ENCODE measurements at places on chromosomes 2 and 18.

DNA sequence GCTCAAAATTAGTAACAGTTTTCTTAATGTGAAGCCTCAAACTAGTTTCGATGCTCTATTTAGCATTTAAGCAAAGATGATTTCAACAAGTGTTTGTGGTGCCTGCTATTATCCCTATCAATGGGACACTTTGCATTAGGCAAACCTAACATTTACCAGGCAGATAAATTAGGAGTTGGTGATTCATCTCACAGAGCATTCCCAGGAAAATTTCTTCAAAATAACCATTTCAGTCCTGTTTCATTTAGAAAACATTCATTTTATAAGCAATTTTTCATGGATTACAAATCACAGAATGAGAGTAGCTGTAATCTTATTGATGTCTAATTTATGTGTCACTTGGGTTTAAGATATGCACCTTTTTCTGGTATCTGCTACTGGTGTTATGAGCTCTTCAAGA is 62.7 kb downstream of the CLHC1 start:
- no peak for DNase-seq

DNA sequence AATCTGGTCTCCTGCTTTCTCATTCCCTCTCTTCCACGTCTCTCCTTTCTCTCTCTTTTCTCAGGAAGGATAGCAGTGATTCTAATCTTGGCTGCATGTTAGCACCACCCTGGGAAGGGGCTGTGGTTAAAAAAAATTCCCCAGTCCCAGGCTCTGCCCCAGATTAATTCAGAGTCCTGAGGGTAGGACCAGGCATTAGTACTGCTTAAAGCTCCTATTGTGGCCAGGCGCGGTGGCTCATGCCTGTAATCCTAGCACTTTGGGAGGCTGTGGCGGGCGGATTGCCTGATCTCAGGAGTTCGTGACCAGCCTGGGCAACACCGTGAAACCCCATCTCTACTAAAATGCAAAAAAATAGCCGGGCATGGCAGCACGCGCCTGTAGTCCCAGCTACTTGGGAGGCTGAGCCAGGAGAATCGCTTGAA is 35.4 kb upstream of the EML4 start:
- DNase-seq, result no peak

DNA sequence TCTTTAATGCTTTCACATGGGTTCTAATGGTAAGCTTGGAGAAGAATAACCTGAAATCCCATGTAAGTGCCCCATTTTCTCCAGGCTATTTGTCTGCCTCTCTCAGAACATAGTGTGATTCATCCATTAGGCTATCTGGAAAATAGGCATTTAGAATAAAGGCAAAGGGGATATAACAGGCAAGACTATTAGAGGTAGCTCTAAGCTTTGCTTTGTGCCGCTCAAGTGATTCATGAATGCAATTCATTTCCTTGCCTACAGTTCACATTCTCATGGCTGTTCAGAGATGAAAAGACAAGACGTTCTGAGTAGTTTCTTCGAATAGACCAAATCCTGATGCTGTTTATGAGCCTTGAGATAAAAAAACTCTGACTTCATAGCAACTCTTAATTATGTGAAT is 101.7 kb downstream of the ANKRD44 start:
- DNase-seq, result no peak

DNA sequence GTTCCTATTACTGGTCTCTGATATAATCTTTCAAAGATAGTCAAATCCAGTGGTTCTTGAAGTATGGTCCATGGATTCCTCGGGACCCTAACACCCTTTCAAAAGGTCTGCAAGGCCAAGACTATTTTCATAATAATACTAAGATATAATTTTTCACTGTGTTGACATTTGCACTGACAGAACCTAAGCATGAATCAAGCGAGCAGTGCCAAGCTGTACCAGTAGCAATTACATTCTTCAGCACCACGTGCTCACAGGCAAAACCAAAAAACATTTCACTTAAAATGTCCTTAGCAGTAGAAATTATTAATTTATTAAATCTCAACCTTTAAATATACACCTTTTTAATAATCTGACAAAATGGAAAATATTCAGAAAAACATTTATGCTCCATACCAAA is 59.1 kb downstream of the EIF2AK3 start:
- DNase-seq, result no peak

- DNase-seq, result no peak
Observed at GRCh38 chr18:26646901-26647300, 98.5 kb upstream of the KCTD1 start.

- no peak for DNase-seq
Observed at GRCh38 chr2:226050822-226051221, 651.3 kb downstream of the NYAP2 start.

DNA sequence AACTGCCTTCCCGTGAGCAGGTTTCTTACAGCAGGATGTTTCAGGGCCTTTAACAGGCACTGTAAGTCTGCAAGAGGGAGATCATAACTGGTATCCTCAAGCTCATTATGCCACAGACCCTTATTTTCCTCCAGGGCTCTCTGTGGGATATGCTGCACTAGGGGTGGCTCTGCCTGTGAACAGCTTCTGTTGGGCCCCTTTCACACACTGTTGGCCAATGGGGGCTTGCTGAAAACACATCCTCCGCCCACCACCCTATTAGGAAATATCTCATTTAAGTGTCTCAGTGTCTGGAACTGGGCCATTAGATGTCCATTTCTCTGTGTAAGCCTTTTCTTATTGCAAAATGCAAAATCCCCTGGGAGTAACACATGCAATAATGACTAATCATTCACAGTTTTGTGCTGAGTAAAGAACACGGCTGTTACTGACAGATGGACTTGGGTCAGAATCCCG is 414.3 kb upstream of the HS6ST1 start:
- DNase-seq, result peak; percentile 96

- DNase-seq, result peak; percentile 54
Observed at GRCh38 chr2:239225371-239225851, 175.4 kb downstream of the HDAC4 start.

DNA sequence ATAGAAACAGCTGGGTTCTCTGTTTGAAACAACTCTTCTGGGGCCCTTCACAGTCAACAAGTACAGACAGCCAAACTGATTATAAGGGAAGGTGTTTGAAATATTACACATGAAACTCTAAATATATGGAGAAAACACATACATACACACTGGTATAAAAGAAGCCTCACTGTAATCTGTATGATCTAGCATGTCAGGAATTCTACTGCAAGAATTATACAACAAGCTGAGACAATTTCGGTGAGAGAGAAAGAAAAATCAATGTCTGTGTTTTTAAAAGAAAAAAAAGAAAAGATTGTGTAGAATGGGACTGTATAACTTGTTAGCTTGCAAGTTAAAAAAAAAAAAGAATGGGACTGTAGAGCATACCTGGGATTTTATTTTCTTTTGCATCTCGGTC is 26.3 kb downstream of the IRS1 start:
- no peak for DNase-seq

GRCh38 chr2:106642679-106643078 is 155.5 kb downstream of the CD8B2 start:
- no peak for DNase-seq

DNA sequence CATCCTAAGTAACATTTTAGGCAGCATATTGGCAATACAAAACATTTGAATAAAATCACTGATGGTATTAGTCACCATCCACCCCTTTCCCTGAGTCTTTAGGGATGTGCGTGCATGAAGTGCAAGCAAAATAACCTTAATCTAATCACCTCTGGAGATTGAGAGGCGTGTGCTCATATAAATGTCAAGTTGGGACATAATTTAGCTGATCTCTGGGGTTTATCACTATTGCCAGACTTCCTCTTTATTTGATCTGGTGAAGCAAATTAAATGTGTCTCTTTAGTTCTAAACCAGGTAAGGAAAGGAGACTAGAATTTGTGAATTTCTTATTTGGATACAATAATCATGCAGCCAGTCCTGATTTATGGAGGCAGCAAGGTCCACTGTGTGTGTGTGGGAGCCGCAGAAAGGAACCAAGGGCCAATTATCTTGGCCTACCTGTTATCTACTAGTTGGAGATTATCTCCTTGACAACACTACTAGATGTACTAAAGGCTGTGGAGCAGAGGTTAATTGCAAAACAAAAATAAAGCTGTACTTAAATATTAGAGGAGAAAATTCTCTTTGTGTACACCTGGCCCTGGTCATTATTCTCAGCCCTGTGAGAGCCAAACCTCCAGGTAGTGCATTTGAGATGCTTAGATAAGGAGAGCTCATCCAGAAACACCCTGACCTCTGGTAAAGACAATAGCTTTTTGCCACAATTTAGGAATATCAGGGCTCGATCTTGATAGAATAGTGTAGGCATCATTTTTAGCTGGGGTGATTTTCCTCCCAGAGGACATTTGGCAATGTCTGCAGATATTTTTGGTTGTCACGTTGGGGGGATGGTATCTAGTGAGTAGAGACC is 78.2 kb downstream of the HRH4 start:
- DNase-seq, result no peak

- no peak for DNase-seq
Observed at GRCh38 chr2:26615336-26615859, 25.8 kb downstream of the CIB4 start.

DNA sequence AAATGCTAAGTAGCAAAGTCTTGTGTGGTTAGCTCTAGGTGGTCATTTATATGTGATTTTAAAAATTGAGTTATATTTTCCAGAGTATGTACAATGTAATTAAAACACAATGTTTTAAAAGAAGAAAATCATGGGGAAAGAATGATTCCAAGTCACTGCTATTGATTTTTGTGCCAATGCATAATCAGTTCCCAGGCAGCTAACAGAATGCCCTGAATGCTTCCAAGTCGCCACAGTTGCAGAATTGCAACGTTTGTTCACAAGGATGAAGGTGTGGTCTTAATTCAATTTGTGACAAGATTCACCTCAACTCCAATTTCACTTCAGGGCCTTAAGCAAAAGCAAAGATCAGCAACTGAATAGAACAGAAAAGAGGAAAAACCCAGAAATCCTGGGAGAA is 200.4 kb downstream of the SPP2 start:
- DNase-seq, result no peak

GRCh38 chr18:45559258-45559657 is 56.0 kb upstream of the SLC14A2 start:
- DNase-seq, result no peak

- no peak for DNase-seq
Observed at GRCh38 chr2:46917628-46918027, 2.0 kb upstream of the MCFD2 start.

DNA sequence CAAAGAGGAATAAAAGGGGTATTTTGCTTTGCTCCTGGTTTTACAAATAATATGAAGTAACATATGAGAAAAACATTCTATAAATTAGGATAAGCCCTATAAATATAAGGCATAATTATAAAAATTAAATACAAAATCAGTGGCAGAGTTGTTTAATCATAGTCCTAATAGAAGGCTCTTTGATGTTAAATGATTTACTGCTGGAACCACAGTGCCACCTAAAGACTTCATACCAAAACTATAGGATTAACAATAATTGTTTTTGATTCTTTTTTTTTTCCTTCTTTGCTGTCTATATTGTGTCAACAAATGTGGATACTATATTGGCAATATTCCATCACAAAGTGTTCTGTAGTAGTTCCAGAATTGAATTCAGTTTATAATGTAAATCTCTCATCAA is 837.7 kb upstream of the SLC39A10 start:
- DNase-seq, result no peak

- no peak for DNase-seq
Observed at GRCh38 chr2:56244911-56245530, 61.2 kb downstream of the CCDC85A start.

GRCh38 chr2:16718576-16719484 is 53.2 kb upstream of the CYRIA start:
- DNase-seq, result peak; percentile 67

GRCh38 chr18:74899554-74899953 is 301.9 kb downstream of the ZNF407 start:
- no peak for DNase-seq

DNA sequence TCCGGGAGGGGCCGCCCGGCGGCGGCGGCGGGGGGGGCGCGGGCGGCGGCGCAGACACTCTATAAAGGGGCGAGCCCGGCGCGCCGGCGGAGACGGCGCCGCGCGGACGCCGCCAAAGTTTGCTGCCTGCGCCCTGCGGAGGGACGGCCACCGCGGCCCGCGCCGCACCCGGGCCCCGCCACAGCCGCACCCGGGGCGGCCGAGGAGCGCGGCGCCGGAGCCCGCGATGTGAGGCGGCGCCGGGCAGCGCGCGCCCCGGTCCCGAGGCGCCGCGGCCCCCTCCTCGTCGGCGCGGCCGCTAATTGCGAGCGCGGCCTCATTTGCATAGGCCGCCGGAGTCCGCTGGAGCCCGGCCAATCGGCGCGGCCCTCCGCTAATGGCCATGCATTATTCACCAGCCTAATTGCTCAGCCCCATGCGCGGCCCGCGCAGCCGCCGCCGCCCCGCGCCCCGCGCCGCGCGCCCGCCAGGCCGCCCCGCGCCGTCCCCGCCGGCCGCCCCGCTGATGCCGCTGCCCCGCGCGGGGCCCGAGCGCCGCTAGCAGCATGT is at the start of gene SALL3:
Gene SALL3, plus strand, starts transcription at position 89 of the 549 bp plus-strand sequence. Its CDS starts 457 bp downstream, at position 546.
- no peak for DNase-seq

DNA sequence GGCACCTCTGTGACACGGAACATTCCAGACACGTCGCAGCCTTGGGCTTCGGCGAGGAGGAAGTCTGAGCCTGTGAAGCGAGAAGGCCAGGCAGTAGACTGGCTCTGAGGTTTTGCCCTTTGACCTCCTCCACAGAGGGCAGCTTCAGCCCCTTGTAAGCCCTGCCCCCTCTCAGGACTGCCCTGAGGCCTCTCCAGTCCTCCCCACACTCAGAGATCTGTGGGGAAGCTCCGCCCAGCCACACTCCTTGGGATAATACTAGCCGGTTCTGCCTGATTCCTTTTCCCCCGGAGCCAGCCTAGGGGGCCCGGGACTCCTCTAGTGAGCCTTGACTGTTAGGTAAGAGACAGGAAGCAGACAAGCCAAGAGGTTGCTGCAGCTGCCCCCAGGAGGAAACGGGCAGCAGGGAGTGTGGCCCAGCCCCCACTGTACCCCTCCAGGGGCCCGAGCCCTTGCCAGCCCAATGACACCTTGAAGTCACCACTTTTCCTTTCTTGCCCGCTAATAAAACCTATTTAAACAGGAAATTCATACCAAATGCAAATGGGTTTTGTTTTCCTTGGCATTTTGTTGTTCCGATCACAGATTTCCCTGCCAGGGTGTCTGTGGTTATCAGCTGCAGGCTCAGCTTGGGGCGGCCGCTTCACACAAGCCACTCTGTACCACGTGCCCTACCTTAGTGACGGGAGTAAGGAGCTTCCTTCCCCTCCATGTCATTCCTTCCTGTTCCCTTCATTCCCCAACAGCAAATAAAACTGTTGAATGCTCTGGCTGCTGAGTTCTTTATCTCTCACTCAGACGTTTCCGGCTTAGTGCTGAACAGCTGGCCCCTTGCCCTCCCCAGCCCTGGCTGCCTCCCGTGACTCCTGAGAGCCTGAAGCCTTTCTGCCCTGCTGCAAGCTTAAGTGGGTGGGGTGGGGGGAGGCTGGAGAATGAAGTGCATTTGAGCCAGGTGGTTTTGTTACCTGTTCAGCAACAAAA is 124.7 kb downstream of the CABLES1 start:
- peak; percentile 28 for DNase-seq

- DNase-seq, result no peak
Observed at GRCh38 chr2:234488913-234489451, 7.9 kb downstream of the ARL4C start.

DNA sequence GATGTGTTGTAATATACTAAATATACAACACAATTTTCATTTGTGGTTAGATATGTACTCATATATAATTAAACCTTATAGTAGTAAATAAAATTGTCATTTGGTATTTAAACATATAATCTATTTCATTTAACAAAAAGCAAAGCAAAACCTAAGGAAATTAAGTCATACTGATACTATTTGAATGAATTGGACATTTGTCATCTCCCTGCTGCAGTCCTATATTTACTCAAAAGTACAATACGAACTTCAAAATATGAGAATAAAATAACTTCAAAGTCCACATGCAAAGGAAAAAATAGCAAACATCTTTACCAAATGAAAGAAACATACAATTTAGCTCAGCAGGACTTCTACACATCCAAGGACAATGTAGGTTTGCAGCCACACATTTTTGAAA is 11.8 kb upstream of the HAT1 start:
- no peak for DNase-seq

All from inflammatory macrophage treated with lipopolysaccharide for 4 hours (primary cell).